Type B pancreatic cell (in vitro differentiated cells): ENCODE measurements at places on chromosomes 13 and 19. TPM values are rescaled to one million over a fixed set of nuclear protein-coding genes. Genes with fewer than 3 reads are reported as not detected.

DNA sequence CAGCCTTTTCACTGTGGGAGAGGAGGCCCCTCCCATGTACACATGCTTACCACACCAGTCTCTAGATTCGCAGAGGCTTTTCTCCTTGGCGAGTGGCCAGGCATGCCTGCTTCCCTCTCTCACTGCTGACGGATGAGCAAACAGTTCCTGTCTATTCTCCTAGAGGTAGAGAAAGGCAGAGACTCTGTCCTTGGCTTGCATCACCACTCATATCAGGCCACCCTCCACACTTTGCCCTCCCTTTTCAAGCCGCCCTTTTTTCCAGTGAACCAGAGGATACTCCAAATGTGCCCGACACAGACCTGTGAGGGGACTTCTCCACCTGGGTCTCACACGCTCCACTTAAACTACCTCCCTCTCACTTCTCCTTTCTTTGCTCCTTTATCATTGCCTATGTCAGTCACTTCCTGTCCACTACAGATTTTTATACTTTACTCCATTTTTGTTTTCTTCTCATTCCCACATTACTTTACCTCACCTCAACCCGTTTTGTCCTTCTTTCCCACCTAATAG lies 284.6 kb downstream of the DNAJC15 start:
- H3K4me3 ChIP-seq = peak overlapping the region; percentile 22
- peaks cover 28% of the 10 kb centered on the region for H3K4me1 ChIP-seq
- peaks cover 8% of the 10 kb centered on the region for H3K27me3 ChIP-seq
- H3K27ac ChIP-seq = peak overlapping the region; percentile 75

Gene ADAMTSL5
- 3.4 and 10.6 TPM in 2 replicates for total RNA-seq

DNA sequence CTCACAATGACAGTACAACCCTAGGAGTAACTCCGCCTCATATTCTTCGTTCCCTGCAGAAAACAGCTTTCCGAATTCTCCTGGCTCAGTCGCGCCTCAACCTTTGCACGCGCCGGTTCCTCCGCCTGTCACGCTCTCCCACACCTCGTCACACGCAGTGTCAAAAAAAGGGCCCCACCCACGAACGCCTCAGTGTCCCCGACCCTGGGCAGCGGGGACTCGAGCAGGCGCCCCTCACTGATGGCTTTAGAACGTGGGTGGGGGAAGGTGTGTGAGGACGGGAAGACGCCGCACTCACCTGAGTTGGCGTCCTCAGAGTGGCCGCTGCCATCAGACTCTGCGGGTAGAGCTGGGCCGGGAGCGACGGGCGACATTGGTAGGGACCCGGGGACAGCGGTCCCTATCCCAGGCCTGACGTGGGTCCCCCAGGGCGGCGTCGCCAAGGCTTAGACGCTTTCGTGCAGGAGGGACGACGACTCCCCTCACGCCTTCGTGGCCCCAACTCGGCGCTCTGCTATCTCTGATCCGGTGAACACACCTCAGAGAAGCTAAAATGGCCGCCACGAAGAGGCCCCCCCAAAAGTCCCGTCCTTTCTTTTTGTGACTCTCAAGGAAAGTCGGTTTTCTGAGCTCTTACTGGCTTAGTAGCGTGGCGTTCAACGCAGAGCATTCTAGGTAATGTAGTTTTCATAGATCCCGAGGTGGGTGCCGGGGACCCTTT lies at the start of gene ZNF154:
ZNF154 (minus strand) TSS at position 564 of the 721 bp plus-strand sequence; CDS start at position 331, 233 bp downstream.
- H3K36me3 ChIP-seq = peaks cover 53% of the 10 kb centered on the region
- H3K4me3 ChIP-seq = peak within 1 kb of the TSS; percentile 93
- H3K27me3 ChIP-seq = peaks cover 3% of the 10 kb centered on the region

DNA sequence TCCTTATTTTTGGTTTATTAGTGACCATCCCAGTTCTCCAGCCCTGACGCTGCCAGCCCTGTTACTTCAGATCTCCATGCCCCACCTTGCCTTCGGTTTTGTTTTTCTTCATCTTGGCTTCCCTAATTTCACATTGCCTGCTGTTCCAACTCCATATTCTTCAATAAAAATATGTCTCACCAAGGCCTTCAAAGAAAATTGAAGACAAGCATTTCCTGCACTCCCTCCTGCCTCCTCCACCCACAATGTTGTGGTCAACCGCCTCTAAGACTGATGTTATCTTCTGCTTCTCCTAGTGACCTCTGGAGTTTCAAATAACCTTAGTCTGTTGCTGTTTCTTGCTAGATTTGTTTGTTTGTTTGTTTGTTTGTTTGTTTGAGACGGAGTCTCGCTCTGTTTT lies 14.6 kb downstream of the PLD3 start:
- H3K4me1 ChIP-seq = peaks cover 25% of the 10 kb centered on the region
- peaks cover 4% of the 10 kb centered on the region for H3K36me3 ChIP-seq
- no peaks in the 10 kb centered on the region for H3K27me3 ChIP-seq
- H3K4me3 ChIP-seq = no peak overlapping the region
- H3K27ac ChIP-seq = no peak overlapping the region
- no peak for DNase-seq

GRCh38 chr13:74026753-74027152 lies 107.5 kb downstream of the KLF12 start:
- H3K27me3 ChIP-seq = no peaks in the 10 kb centered on the region
- H3K27ac ChIP-seq = peak overlapping the region; percentile 72
- peaks cover 12% of the 10 kb centered on the region for H3K36me3 ChIP-seq

Gene KLK2
- 0.43 TPM in 1 of 2 replicates, not detected in the other for total RNA-seq

DNA sequence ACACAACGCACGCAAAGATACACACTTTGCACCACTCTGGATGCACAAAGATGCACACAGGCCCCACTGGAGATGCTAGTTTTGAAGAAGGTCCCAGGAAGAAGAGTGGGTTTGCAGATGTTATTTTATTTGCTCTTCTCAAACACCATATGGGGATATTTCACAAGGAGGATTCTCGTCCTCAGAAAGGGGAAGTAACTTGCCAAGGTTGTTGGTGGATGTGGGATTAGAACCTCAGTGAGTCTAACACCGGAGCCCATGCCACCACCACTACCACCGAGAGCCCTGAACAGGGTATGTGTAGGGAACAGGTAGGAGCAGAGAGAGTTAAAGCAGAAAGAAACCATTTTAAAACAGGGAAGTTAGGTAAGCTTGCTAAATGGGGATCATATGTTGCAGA lies 9.6 kb upstream of the CEACAM6 start:
- H3K4me3 ChIP-seq = no peak overlapping the region
- no peak for DNase-seq
- no peaks in the 10 kb centered on the region for H3K36me3 ChIP-seq

Gene ZNF575
- total RNA-seq = 1.8 and 2.6 TPM in 2 replicates

- peak overlapping the region; percentile 22 for H3K4me3 ChIP-seq
- H3K27ac ChIP-seq = peak overlapping the region; percentile 36
- H3K4me1 ChIP-seq = peaks cover 49% of the 10 kb centered on the region
Measured at GRCh38 chr19:43776286-43776685, 4.5 kb downstream of the KCNN4 start.
